T-helper 17 cell (primary cell): ENCODE measurements at places on chromosomes 3 and 15. TPM values are rescaled to one million over a fixed set of nuclear protein-coding genes. Genes with fewer than 3 reads are reported as not detected.

DNA sequence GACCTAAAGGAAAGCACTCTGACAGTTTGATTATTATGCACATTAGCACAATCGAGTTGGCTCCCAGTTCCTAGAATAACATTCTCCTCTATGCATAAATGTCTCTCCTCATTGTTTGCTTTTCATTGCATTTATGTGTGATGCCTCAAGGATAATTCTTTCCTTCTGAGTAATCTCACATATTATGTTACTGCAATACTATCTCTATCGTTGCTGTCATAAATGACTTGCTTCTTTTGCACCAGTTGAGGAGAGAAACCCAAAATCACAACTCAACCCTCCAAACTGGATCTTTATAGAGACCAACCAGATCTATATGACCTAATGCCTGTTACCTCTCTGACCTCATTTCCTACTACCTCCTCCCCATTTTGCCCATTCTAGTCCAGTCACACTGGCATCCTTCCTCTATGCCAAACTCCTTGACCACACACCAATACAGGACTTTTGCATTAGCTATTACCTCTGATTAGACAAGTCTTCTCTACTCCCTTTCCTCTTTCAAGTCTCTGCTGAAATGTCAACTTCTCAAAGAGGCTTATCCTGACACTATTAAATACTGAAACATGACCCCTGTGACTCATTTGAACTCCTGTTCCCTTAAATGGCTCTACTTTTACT, 1026.0 kb downstream of the TUSC7 start:
- H3K36me3 ChIP-seq, result no peaks in the 10 kb centered on the region
- H3K4me3 ChIP-seq, result no peak overlapping the region
- H3K27ac ChIP-seq, result no peak overlapping the region
- H3K27me3 ChIP-seq, result no peaks in the 10 kb centered on the region

Gene SLCO3A1
- total RNA-seq, result 55.9 TPM

DNA sequence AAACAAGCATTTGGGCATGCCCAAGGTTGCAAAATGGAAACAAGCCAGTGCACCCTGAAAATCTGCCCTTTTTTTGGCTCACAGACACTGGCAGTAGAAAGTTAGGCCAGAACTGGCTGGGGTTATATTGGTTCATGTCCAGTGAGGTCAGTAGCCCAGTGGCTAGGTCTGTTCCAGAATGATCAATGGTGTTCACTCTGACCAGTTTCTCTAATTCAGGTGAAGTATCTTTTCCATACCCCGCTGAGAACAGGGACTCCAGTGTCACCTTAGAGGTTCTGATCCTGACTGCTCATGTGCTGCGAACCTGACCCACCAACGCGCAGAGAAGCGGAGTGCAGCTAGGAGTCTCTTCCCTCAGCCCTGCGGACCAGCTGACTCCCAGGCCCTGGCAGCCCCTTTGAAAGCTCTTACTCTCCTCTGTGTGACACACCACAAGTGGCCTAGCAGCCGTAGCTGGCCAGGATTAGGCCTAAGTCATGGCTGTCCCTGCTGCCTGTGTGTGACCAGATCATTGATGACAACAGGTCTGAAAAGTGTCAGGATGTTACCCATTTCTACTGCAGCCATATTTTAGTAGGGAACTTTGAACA, 123.5 kb downstream of the GHSR start:
- no peaks in the 10 kb centered on the region for H3K36me3 ChIP-seq
- peak overlapping the region; percentile 59 for H3K27ac ChIP-seq
- H3K4me1 ChIP-seq, result peaks cover 10% of the 10 kb centered on the region

GRCh38 chr15:49309889-49310288, 113.2 kb upstream of the FGF7 start:
- no peaks in the 10 kb centered on the region for H3K27me3 ChIP-seq
- H3K4me1 ChIP-seq, result peaks cover 21% of the 10 kb centered on the region
- no peak overlapping the region for H3K4me3 ChIP-seq
- no peak for DNase-seq
- peaks cover 22% of the 10 kb centered on the region for H3K36me3 ChIP-seq

Gene TRIM42
- not detected for total RNA-seq

DNA sequence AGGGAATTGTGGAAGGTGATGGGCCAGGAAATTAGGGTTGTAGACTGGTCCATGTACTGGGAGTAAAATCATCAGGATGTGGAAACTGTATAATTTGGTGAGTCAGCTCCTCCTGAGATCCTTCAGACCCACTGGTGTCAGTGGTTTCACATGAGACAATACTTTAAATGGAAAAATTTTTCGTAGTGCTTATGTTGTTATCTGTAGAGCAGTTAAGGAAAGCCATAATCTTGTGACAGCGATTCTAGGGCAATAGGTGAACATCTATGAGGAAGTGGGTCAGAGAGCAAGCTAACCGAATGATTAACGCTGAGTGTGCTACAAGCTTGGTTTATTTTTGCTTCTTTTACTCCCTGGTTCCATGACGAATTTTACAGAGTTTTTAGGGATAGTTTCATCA, 200.6 kb downstream of the CADM2 start:
- H3K27ac ChIP-seq, result no peak overlapping the region
- no peak for DNase-seq
- H3K27me3 ChIP-seq, result no peaks in the 10 kb centered on the region
- no peaks in the 10 kb centered on the region for H3K4me1 ChIP-seq

DNA sequence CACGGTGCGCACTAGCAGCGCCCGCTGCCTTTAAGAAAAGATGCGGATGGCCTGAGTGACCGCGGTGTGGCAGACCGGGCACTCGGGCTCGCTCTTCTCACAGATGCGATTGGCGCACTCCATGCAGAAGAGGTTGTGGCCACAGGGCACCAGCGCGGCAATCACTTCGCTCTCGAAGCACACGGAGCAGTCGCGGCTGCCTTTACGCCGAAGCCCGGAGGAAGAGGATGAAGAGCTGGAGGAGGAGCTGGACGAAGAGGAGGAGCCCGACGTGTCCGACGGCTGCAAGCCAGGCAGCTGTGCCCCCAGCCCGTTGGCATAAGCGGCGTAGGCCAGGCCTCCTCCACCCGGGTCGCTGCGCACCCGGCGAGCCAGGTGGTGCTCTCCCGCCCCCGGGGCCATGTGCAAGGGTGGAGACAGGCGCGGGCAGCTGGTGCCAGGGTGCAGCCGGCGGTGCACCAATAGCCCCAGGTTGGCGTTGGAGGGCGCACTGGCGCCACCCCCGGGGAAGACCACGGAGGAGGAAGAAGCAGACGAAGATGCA, 2.6 kb downstream of the MEX3B start:
- H3K27ac ChIP-seq, result no peak overlapping the region
- H3K4me3 ChIP-seq, result peak overlapping the region; percentile 68
- peaks cover 13% of the 10 kb centered on the region for H3K4me1 ChIP-seq
- H3K27me3 ChIP-seq, result peaks cover 10% of the 10 kb centered on the region
- no peaks in the 10 kb centered on the region for H3K36me3 ChIP-seq
- no peak for DNase-seq

DNA sequence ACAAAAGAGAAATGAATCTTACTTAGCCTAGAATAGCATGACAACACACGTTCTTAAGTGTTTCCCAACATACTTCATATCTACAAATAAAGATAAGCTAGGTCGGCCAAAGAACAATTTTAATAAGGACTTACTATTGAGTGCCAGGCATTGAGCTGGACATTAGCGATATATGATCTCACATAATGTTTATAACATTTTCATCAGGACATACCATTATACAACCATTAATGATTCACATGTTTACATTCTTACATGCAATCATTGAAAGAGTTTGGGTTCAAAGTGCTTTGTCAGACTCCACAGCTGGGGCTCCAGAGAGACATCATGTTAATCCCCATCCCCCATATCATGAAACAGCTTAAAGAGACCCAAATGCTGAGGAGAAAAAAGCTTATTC, 189.0 kb downstream of the STT3B start:
- no peak for DNase-seq
- H3K4me1 ChIP-seq, result no peaks in the 10 kb centered on the region
- no peaks in the 10 kb centered on the region for H3K36me3 ChIP-seq
- peaks cover 44% of the 10 kb centered on the region for H3K27me3 ChIP-seq
- no peak overlapping the region for H3K4me3 ChIP-seq

- H3K4me3 ChIP-seq, result no peak overlapping the region
- no peaks in the 10 kb centered on the region for H3K4me1 ChIP-seq
- no peak overlapping the region for H3K27ac ChIP-seq
- no peaks in the 10 kb centered on the region for H3K36me3 ChIP-seq
- H3K27me3 ChIP-seq, result peaks cover 5% of the 10 kb centered on the region
- no peak for DNase-seq
Measured at GRCh38 chr3:49222002-49222401, 50.6 kb downstream of the KLHDC8B start.

DNA sequence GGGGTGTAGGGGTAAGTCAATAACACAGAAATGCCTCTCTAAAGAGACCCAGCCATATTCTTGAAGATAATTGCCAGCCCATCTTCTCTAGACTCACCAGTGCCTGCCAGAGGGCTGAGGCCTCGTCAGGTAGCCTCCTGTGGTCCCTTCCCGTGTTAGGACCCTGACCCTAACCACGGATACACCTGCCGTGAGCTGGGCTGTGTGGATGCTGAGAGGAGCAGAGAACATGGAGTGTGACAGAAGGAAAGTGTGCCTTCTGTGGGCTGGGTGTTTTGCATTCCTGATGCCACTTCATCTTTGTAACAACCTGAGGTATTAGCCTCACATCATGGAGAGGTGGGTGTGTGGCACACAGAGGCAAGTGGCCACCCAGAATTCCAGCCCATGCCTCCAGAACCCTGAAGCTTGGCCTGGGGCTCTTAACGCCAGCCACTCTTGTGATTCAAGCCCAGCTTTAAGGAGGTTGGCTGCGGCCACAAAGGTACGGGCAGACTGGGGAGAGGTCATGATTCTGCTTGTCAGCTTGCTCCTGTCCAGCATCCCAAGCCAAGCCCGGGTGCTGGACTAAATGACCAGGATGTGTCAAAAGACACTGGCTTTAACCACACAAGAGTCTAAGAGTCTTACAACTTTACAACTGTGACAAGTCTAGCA, 21.1 kb upstream of the ABTB1 start:
- peaks cover 4% of the 10 kb centered on the region for H3K4me1 ChIP-seq
- DNase-seq, result no peak
- H3K27ac ChIP-seq, result no peak overlapping the region

Gene FAM43A
- total RNA-seq, result 5.5 TPM

Gene UQCC5
- total RNA-seq, result 4.9 TPM

DNA sequence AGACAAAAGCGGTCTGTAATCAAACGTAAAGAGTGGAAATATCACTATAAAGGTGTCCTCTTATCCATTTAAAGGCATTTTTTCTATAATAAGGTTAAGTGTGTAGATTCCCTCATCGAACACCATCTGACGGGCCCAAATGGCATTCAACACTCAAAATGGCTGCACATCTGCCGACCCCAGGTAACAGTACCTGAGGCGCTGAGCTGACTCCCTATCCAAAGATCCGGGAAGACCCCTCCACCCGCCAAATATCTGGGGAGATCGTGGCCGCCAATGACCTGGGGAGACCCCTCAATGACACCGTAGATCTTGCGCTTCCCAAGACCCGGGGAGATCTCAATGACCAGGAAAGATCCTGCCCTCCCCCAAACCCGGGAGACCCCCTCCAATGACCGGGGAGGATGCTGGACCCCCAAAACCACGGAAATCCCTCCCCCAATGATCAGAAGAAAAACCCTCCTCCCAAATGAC, 476 bp downstream of the IP6K2 start:
- H3K36me3 ChIP-seq, result peaks cover 7% of the 10 kb centered on the region
- H3K4me1 ChIP-seq, result peaks cover 41% of the 10 kb centered on the region
- H3K4me3 ChIP-seq, result peak overlapping the region; percentile 98
- peak overlapping the region; percentile 99 for H3K27ac ChIP-seq
- peaks cover 10% of the 10 kb centered on the region for H3K27me3 ChIP-seq

Gene C3orf85
- total RNA-seq, result not detected

Gene MASP1
- 0.44 TPM for total RNA-seq

- no peak overlapping the region for H3K27ac ChIP-seq
- no peaks in the 10 kb centered on the region for H3K36me3 ChIP-seq
- no peak for DNase-seq
Measured at GRCh38 chr15:83837945-83838571, 184.1 kb downstream of the ADAMTSL3 start.

Gene TGFBR2
- 74.5 TPM for total RNA-seq

DNA sequence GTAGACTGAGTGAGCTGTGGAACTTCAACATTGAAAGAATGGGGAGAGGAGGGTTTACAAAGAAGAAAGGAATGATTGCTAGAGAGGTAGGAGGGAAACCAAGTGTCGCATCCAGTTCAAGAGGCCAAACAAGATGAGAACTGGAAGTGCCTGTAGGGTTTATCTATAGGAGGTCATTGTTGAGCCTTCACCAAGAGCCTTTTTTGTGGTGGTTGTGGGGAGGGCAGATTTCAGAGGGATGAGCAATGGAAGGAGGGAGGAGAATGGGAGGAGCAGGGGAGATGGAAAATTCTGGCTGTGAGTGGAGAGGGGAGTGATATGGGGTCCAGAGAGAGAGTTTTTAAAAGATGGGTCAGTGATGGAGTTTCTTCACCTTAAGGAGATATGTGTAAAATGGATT, 8.5 kb downstream of the PDIA5 start:
- peaks cover 21% of the 10 kb centered on the region for H3K4me1 ChIP-seq
- no peak overlapping the region for H3K4me3 ChIP-seq
- H3K27ac ChIP-seq, result no peak overlapping the region
- H3K36me3 ChIP-seq, result no peaks in the 10 kb centered on the region

Gene PAK6
- total RNA-seq, result not detected

DNA sequence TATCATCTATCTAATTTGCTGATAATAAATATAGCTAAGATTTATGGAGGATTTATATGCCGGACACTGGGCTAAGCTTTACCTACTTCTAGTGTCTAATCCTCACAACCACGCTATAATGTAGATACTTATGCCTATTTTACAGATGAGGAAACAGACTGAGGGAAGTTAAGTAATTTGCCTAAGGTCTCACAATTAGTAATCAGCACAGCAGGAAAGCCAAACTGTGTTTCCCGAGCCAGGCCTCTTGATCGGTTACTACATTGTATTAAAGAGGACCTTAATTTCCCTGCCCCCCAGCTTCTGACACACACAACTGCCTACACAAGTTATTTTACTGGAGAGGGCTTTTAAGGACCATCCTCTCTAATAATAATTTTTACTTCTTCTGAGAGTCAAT, 40.9 kb downstream of the ONECUT1 start:
- no peak for DNase-seq
- H3K27ac ChIP-seq, result no peak overlapping the region
- no peak overlapping the region for H3K4me3 ChIP-seq
- H3K27me3 ChIP-seq, result peaks cover 66% of the 10 kb centered on the region

Gene AGBL1
- total RNA-seq, result not detected

- no peak overlapping the region for H3K27ac ChIP-seq
- peaks cover 5% of the 10 kb centered on the region for H3K36me3 ChIP-seq
- no peak overlapping the region for H3K4me3 ChIP-seq
- no peak for DNase-seq
- no peaks in the 10 kb centered on the region for H3K27me3 ChIP-seq
Measured at GRCh38 chr3:171680726-171681411, 129.4 kb downstream of the PLD1 start.

DNA sequence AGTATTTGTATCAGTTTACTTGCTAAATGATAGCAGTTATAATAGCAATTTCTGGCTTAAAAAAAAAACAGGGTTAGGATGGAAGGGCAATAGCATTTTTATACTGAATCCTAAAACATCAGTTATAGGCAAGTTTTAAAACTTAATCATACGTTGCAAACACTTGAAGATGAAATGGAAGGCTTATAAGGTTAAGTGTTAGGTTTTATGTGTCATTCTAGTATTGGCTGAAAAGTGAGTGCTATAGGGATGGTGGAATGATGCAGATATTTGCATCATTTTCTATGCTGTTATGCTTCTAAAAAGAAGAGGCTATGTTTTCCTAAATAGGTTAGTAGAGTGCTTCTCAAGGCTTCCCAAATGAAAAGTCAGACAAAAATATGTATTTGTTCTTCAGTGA, 23.3 kb downstream of the ARIH1 start:
- no peak for DNase-seq
- peaks cover 3% of the 10 kb centered on the region for H3K36me3 ChIP-seq
- H3K4me3 ChIP-seq, result no peak overlapping the region
- no peaks in the 10 kb centered on the region for H3K27me3 ChIP-seq
